Activated naive CD8-positive, alpha-beta T cell treated with anti-CD3 and anti-CD28 coated beads, Interleukin-2, amount 50 U/mL, for 16 hours (primary cell): ENCODE measurements at places on chromosomes 12 and 14.

- no peak for DNase-seq
These were observed 739.6 kb upstream of the TBX3 start for GRCh38 chr12:115423546-115423987.

GRCh38 chr12:55017416-55017925 is 2.3 kb upstream of the NEUROD4 start:
- no peak for DNase-seq

DNA sequence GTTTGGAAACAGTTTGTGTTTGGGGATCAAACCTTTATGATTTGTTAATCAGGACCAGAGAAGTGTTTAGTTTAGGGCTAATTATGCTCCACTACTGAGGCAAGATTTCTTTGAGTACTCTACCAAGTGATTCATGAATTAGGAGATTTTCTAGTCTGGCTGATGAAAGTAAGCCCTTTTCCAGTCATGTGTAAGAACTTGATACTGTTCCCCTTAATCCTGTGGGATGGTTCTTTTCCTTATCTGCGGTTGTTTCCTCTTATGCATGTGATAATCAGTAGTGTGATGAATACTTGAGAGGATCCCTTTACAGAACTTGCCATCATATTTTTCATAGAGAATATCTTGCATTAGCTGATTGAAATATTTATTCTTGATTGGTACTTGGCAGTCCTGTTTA is 42.1 kb downstream of the DYRK2 start:
- DNase-seq = no peak

- no peak for DNase-seq
These were observed 16.1 kb upstream of the KIF21A start for GRCh38 chr12:39459027-39459434.

- DNase-seq = no peak
These were observed 13.2 kb upstream of the BMAL2 start for GRCh38 chr12:27319409-27319808.

GRCh38 chr14:25400607-25401206 is 350.8 kb upstream of the STXBP6 start:
- DNase-seq = no peak

- no peak for DNase-seq
These were observed 5.3 kb upstream of the SERPINA5 start for GRCh38 chr14:94575730-94576585.

GRCh38 chr12:25253371-25254068 is 2.8 kb upstream of the KRAS start:
- no peak for DNase-seq

GRCh38 chr12:81809829-81810595 is 50.9 kb upstream of the PPFIA2 start:
- DNase-seq = no peak

- no peak for DNase-seq
These were observed 25.3 kb downstream of the LRIG3 start for GRCh38 chr12:58895053-58895452.

GRCh38 chr12:68048648-68049297 is 59.5 kb downstream of the IFNG-AS1 start:
- no peak for DNase-seq

GRCh38 chr12:13362260-13362841 is 165.8 kb downstream of the EMP1 start:
- DNase-seq = no peak

DNA sequence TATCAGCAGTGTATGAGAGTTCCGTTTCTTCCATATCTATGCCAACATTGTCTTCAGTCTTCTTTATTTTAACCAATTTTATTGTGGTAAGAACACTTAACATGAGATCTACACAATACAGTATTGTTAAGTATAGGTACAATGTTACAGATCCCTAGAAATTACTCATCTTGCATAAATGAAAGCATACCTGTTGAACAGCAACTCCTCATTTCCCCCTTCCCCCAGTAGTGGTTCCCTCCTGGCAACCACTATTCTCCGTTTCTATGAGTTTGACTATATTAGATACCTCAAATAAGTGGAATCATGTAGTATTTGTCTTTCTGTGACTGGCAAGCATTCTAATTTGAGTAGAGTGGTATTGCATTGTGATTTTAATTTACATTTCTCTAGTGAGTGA is 150.5 kb downstream of the CRADD start:
- no peak for DNase-seq

DNA sequence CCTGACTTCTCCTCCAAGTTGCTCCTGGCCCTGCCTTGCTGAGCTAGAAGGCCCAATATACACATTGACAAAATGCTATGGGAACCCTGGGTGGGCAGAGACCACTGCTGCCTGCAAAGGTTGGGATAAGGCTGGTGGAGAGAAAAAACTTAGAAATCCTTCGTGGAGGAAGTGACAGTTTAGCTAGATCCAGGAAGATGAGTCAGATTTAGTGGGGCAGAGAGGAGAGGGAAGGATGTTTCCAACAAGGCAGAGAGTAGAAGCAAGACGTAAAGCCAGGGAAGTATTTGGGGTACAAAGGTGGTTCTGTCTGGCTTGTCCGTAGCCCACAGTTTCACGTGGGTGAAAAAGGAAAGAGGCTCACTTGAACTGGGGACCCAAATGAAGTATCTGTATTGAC is 69.0 kb upstream of the CLMN start:
- DNase-seq = no peak

DNA sequence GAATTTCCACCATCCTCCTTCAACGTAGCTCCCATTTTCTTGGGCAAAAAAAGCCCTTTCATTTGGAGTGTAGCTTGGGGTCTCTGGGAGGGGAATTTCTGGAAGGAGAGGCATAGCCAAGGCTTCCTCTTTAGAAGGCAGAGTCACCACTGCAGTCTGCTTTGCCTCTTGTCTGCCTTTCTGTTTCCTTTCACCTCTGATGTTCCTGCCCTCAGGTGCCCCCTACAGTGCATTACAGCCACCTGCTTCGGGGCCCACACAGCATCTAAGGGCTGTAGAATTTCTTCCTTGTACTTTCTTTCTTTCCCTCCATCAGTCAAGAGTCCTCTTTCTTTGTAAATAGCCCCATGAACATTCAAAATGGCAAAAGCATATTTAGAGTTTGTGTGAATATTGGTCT is 1313.9 kb downstream of the TMEM121 start:
- no peak for DNase-seq

- no peak for DNase-seq
These were observed 217.8 kb upstream of the BMP4 start for GRCh38 chr14:54174457-54174856.

GRCh38 chr12:109963743-109964429 is 32.3 kb downstream of the GIT2 start:
- DNase-seq = no peak

DNA sequence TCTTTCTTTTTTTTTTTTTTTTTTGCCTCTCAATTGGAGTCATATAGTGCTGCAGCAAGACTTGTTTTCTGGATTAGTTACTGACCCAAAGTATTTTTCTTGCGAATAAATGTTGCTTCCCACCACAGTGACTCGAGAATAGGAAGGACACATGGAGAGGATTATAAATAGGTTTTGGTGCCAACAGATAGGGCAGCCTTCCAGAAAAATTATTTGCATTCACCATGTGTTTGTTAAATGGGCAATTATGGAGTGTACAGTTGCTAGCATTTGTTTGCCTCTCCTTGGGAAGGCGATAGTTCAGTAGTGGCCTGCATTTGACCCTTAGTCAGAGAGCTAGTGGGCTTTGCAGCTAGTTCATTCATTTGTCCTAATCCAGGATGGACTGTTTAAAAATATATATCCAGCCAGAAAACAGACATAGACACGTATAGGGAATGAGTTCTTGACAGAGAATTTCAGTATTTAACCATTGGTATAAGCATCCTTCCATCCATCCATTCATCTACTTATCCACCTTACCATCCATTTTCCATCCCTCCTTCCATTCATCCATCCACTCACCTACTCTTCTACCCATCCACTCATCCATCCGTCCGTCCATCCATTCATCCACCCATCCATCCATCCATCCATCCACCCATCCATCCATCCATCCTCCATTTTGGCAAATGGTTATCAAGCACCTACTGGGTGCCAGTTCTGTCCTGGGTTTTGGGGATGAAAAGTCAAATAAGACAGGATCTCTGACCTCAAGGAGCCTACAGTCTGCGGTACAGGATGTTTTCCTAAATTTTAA is 67.5 kb downstream of the CHST11 start:
- no peak for DNase-seq

- no peak for DNase-seq
These were observed 9.9 kb upstream of the LBHD2 start for GRCh38 chr14:103073876-103074728.

GRCh38 chr12:124506145-124506831 is 61.1 kb downstream of the NCOR2 start:
- no peak for DNase-seq

DNA sequence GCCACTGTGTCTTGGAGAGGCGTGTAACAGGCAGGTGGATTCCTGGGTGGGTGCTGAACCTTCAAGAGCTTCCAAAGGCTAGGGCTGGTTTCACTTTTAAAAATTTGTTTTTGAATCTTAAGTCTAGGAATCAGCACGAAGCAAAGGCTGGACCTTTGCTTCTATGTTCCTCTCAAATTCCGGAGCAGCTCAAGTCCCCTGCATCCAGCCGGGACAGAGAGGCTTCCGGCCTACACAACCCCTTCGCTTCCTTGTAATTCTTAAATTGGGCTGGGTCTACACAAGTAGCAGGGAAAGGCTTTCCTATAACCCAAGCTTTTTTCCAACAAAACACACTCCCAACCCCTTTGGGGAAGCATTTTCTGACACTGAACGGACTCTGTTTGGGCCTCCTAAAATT is 8.3 kb downstream of the HOXC12 start:
- no peak for DNase-seq

DNA sequence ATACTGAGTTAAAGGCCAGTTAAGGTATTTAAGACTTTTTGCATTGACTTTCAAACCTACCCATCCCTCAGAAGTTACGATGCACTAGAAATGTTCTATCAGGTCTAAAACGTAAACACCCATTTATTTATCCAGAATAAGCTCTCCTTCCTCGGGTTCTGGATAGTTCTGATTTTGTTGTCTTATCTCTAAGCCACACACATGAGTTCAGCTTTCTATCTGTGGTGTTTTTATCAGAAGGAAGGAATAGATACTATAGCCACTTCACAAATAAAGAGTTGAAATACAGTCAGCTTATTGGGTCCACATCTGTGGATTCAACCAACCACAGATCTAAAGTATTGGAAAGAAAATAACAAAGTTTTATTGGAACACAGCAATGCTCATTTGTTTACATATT is 5.4 kb downstream of the SFSWAP start:
- no peak for DNase-seq

GRCh38 chr12:131852551-131853299 is 24.5 kb downstream of the MMP17 start:
- DNase-seq = no peak

GRCh38 chr12:123269395-123269892 is 2.2 kb downstream of the CDK2AP1 start:
- DNase-seq = no peak

DNA sequence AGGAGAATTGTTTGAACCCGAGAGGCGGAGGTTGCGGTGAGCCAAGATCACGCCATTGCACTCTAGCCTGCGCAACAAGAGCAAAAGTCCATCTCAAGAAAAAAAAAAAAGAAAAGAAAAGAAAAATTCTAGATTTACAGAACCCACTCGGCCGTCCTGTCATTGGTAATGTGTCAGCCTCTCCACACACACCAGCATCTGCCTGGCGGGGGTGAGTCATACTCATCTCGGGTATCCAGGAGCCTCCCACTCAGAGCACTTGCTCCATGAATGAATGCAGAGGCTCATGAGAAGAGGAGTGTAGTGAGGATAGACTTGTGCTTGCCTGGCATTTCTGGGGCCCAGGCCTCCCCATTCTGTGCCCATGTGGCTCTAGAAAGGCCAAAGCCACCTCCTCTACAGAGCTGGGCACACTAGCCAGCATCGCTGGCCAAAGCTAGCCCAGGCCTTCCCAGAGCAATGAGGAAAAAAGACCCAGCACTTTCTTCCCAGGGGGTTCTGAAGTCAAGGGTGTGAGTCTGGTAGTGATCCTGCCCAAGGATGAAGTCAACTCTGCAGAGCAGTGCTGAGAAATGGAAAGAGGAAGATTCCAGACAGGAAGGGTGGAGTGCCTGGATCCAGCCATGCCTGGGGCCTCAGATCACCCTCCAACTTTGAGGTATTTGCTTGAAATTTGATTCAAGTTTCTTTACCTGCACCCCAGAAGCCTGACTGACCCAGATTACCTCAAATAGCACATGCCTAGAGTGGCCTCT is 31.2 kb upstream of the KLC1 start:
- no peak for DNase-seq

GRCh38 chr14:67532606-67532997 is 488 bp upstream of the PLEKHH1 start:
- DNase-seq = no peak

- no peak for DNase-seq
These were observed 34.0 kb upstream of the NFYB start for GRCh38 chr12:104171785-104172569.

DNA sequence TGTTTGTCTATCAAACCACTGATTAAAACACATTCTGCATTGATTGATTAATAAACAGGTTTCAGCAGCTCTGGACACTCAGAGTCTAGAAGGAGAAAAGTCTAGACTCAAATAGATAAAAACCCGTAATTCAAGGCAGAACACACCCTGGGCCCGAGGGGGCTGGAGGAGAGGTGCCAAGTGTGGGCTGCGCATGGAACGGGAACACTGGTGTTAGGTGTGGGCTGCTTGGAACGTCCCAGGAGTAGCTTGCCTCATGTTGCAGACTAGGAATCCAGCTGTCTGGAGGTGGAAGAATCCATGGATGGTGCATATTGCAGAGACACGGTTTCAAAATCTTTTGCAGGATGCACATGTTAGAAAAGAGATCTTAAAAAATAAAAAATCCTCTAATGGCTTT is 223.0 kb downstream of the APAF1 start:
- no peak for DNase-seq

DNA sequence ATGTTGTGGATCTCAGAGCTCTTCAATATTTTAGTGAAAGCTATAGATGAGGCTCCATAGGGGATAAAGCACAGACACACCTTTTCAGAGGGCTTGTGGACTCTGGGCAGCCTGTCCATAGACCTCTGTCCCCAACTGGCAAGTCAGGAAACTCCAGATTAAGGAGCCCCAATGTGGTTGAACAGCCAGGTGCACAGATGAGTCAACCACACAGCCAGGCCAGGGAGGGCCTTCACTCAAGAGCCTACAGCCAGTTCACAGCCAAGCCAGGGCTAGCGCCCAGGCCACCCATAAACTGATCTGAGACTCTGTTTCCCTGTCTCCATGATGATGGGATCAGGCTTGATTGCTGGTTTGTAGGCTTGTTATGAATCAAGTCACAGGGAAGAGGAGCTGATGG is 1.0 kb upstream of the BDKRB2 start:
- DNase-seq = no peak

GRCh38 chr12:68267892-68268396 is 14.5 kb upstream of the IL22 start:
- no peak for DNase-seq
